SK-MEL-5 (cell line): ENCODE measurements at places on chromosomes 11 and 22. TPM values are rescaled to one million over a fixed set of nuclear protein-coding genes. Genes with fewer than 3 reads are reported as not detected.

GAL3ST1 gene
- 0.55 and 0.96 TPM in 2 replicates for total RNA-seq

TNNT3 gene
- not detected in 2 replicates for total RNA-seq

DNA sequence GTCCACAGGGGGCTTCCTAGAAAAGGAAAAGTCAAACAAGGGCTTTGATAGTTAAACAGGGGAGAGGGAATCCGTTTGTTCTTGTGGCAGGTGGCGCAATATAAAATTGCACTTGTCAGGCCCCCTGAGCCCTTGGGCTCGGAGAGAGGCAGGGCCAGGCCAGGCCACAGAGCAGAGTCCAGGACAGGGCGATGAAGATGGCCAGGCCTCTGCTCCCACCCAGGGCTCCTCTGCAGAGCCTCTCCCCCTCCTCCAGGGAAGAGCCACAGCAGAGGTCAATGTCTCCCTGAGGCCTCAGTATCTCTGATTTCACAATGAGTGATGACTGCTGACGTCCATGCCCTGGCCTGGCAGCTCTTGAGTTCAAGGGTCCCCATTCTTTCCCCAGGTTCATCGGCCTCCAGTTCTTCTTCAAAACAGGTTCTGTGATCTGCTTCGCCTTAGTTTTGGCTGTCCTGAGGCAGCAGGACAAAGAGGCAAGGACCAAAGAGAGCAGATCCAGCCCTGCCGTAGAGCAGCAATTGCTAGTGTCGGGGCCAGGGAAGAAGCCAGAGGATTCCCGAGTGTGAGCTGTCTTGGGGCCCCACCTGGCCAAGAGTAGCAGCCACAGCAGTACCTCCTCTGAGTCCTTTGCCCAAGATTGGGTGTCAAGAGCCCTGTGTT, 36.4 kb upstream of the TPBGL start:
- no peak for DNase-seq

- DNase-seq = no peak
These were observed 7.9 kb downstream of the NCAM1 start for GRCh38 chr11:112968941-112969713.

DNA sequence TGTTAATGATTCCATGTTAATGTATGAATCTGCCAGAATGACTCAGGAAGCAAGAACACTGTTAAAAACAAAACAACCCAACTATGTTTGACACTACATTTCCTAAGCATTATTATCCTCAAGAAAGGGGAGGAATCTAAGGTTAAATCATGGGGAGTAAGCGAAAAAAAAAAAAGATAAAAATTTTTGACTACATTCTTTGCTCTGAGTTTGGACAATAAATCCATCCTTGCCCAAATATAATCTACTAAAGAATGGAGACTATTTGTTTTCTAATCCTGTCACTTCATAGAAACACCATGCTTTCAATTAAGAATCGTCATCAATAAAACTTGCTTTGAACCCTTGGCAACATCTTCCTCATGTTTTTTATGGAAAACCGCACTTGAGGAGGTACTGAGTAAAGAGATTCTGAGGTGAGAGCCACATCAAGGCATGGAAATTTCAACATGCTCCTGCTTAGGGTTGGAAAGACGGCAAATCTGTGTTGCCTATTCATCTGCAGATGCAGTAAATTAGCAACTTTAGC, 9.7 kb downstream of the MAML2 start:
- no peak for DNase-seq

GRCh38 chr11:35185696-35186095, 46.7 kb downstream of the CD44 start:
- DNase-seq = no peak

DNA sequence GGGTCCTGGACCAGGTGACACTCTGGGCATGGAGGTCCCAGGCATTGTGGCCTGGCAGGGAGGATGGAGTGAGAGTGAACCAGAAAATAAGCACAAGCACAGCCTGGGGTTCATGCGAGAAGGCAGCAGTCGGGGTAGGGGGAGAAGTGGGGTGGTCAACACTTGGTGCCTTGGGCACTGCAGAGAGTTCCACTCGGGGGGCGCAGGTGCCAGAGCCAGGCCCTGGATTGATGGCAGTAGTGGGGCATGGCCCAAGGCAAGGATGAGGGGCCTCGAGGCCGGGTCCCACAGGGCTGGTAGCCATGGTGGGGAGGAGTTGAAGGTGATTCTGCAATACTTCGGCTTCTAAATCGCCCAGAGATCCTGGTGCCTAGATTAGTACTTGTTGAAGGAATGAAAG, 372.9 kb downstream of the TBC1D22A start:
- DNase-seq = no peak

DNA sequence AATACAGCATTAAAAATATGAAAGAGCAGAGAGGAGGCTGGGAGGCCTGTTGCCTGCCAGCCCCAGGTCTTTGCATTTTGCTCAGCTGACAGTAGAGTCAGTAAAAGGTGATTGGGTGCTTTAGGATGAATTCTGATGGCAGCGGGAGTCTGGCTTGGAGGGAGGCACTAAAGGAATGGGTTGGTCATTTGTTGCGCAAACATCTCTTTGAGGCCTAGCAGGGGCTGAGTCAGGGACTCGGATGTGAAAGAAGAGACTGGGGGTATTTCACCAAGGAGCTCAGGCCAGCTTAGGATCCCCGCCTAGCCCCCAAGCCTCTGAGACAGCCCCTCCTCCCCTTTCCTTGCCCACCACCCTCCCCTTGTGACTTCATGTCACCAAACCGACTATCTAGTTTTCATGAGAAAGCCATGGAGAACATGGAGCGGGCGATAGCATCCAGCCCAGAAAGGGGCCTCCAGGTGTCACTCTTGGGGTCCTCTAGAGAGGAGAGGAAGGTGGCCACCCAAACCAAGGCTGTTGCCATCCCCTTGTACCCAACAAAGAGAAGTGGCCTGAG, 9.7 kb downstream of the DGKZ start:
- no peak for DNase-seq

DNA sequence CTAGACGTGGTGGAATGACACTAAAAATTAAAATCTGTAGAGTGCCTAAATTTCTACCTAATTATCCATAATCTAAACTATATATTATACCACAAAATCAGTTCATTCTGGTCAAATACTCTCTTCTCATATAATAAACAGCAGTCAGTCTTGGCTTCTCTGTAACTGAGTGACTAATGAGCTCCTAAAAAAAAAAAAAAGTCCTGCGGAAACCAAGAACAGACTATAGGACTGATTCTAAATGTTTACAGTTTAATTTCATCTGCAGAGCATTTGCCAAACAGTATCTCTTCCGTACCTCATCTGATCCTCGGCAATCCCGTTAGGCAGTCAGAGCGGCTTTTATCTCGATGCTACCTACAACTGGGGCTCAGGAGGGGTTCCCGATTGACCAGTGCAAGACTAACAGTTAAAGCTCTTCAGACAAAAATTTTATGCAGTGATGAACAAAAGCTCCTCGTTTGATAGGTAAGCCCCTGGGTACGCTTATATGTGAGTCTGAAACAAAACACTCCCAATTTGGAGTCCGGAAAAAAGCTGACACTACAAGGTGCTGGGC, 686 bp downstream of the KIF18A start:
- DNase-seq = no peak

DNA sequence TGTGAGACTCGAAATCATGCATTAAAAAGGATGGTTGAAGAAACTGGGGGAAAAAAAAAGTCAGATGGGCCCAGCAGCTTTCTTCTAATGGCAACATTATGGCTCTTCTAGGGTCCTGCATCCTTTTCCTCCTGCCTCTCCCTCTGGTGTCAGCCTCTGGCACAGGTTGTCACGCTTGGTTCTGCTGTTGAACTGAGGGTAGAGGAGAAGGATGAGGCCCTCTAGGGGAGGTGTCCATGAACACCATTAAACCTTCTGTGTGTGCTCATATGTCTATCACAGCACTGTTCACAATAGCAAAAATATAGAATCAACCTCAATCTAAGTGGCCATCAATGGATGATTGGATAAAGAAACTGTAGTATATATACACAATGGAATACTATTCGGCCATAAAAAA, 36.0 kb downstream of the BUD13 start:
- DNase-seq = peak; percentile 35

DNA sequence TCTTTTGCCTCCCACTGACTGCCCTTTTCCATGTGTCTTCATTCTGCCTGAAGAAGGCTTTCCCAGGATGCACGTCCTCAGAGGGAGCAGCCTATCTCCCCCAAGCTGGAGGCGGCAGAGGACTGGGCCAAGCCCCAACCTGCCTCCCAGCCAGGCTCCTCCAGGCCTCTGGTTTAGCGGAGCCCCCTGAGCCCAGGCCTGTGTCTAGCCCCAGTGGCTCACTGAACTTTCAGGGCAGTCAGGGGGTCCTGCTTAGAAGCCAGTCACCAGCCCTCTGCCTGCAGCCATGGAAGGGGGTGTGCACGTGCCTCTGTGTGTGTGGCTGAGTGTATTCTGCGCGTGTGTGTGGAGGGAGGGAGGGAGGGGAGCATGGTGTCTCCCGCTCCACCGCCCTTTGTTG, 10.4 kb upstream of the GRK2 start:
- no peak for DNase-seq

DNA sequence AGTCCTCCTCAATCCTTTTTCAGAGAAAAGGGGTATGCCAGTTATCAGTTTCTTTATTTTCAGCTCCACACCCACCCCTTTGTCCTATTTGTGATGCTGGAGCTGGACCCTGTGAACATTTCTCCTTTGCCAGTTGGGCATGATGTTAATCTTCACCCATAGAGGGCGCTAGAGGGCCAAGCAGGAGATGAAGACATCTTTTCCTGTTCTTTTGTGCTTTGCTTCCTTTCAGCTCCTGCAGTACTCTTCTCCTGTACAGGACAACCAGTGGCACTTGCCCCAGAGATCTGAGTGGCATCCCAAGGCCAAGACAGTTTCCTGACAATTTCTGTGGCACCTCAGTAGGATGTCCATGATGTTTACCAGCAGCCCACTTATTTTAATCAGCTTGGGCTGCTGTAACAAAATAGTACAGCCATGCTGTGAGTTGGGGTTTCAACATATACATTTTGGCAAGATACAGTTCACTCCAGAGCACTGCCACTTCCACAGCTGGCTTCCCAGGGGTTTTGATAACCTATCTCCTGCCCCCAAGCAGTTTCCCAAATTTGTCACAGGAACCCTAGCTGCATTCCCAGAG, 4.6 kb downstream of the SAA2 start:
- peak; percentile 84 for DNase-seq

DNA sequence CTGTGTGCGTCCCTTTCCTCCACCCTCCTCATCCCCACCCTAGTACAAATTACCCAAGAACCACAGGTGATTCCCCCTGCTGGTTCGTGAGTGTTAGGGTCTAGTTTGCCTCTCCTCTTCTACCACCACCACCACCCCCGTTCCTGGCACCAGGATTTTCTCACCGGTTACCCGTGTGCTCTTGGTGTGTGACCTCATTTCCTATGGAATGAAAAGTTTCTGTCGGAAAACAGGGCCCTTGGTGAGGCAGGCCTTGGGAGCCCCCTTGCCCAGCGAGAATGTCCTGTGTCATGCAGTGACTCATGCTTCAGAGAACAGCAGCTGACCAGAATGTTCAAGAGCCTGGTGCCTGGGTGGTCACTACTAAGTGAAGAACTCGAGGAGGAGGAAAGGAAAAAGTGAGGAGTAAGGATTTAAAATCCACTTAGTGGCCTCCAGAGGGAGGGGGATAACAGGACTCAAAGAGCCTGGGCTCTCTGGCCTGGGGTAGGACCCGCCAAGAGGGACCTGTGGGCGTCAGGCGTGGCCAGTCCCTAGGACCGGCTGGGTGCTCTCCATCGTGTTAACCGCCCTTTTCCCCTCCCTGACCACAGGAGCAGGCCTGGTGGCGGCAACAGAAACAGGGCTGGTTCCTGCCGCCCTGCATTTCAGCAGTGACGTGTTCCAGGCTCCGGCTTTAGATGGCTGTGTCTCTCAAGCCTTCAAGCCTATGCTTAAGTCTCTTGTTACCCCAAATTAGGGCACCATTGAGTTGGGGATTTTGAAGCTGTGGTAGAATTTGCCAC, 30.2 kb downstream of the C22orf31 start:
- DNase-seq = peak; percentile 26

DNA sequence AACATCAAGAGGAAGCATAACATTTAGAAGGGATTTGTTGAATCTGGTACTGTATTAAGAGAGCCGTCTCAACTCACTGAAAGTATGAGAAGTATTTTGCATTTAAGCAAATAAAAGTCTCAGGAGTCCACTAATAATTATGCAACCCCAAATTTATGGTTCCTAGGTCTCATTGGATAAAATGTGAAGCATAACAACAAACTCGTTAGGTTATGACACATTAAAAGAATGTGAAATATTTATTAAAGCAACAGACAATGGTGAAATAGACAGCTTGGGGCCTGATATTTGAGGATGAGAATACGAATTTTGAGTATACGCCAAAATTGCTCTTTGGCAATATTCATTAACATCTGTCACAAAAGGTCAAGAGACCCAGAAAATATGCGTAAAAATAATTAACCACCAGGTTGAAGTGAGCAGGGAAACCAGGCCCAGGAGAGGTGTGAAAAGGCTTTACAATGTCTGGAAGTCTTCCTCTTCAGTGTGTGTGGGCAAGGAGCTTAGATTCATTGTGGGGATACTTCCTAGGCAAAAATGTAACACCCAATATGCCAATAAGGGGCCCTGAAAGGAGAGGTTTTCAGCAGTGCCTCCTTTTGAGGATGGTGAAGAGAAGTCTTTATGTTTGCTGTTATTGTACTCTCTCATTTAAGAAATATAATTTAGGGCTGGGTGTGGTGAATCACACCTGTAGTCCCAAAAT, 89.2 kb downstream of the FDX1 start:
- no peak for DNase-seq

DNA sequence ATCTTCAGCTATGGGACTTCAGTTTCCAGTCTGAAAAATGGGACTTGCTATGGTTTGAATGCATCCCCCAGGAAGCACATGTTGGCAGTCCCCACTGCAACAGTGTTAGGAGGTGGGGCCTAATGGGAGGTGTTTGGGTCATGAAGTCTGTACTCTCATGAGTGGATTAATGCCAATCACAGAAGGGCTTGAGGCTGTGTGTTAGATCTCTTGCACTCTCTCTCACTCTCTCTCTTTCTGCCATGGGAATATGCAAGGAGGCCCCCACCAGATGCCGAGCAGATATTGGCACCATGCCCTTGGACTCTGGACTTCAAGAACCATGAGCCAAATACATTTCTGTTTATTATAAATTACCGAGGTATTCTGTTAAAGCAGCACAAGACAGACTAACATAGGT, 7.8 kb upstream of the AP1B1 start:
- no peak for DNase-seq

DNA sequence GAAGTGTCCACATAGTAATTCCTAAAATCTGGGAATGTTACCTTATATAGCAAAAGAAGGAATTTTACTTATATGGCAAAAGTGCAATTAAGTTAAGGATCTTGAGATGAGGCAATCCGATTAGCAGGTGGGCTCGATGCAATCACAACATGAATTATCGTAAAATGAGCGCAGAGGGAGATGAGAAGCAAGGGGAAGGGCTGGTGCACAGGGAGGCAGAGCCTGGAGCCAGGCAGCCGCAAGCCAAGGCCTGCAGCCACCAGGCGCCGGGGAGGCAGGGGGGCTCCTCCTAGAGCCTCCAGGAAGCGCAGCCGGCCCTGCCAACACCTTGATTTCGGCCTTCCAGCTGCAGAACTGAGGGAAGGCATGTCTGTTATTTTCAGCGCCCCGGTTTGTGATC, 85.7 kb downstream of the CELSR1 start:
- DNase-seq = no peak
